ENCODE measurements at places on chromosomes 5 and 9. TPM values are rescaled to one million over a fixed set of nuclear protein-coding genes. Genes with fewer than 3 reads are reported as not detected.

Gene GMCL2
- total RNA-seq: not detected

Gene LCN6
- not detected for total RNA-seq

Gene NSMF
- 11.3 TPM for total RNA-seq

Gene PCDHGA1
- total RNA-seq: 0.69 TPM

Gene CAVIN4
- total RNA-seq: 2.4 TPM

Gene SLC6A7
- total RNA-seq: not detected

Gene FAM169A
- total RNA-seq: 0.74 TPM

Gene PIP5K1B
- total RNA-seq: under 0.01 TPM

Gene SOX30
- not detected for total RNA-seq

Gene CTNND2
- under 0.01 TPM for total RNA-seq

Gene SPATA31A3
- not detected for total RNA-seq

Gene PCDHGB1
- total RNA-seq: 3.3 TPM

Gene OTULINL
- 0.14 TPM for total RNA-seq

Gene TSC1
- 42.2 TPM for total RNA-seq

Gene SLC6A19
- not detected for total RNA-seq

Gene RETREG1
- total RNA-seq: 1.2 TPM

Gene HTR1A
- not detected for total RNA-seq

Gene CD274
- total RNA-seq: 22.5 TPM

Gene MAP1B
- 501 TPM for total RNA-seq

Gene ADGRV1
- total RNA-seq: 0.89 TPM

Gene IFNK
- total RNA-seq: not detected

Gene EIF4E1B
- total RNA-seq: not detected

Gene PCDHA1
- 0.09 TPM for total RNA-seq

Gene ASS1
- total RNA-seq: 111 TPM

Gene ROR2
- total RNA-seq: 20.5 TPM

Gene MBLAC2
- total RNA-seq: 6.1 TPM

Gene TMEM203
- 32.8 TPM for total RNA-seq

Gene PAEP
- not detected for total RNA-seq

Gene CYSRT1
- total RNA-seq: 0.30 TPM

Gene EGR1
- total RNA-seq: 2.1 TPM

Gene UGT3A2
- total RNA-seq: not detected

Gene PTGR1
- 46.6 TPM for total RNA-seq

Gene ACOT12
- total RNA-seq: not detected

Gene CER1
- total RNA-seq: not detected

Gene SPINK7
- not detected for total RNA-seq

Gene SLC34A3
- not detected for total RNA-seq

Gene IGFBPL1
- not detected for total RNA-seq

Gene SYNPO
- 15.4 TPM for total RNA-seq

Gene ASTN2
- 10.6 TPM for total RNA-seq

Gene MGAT1
- 122 TPM for total RNA-seq

Gene DNM1
- 14.2 TPM for total RNA-seq

Gene NIPAL4
- total RNA-seq: 0.14 TPM

Gene RBM22
- total RNA-seq: 23.2 TPM

Gene TAS2R1
- total RNA-seq: not detected

Gene SLC25A48
- total RNA-seq: not detected

Gene C5orf52
- total RNA-seq: not detected

Gene SLC25A2
- total RNA-seq: 0.30 TPM

Gene CENPH
- 3.6 TPM for total RNA-seq

Gene SOHLH1
- total RNA-seq: not detected

Gene CXCL14
- 0.97 TPM for total RNA-seq

Gene NUDT12
- 17.2 TPM for total RNA-seq

Gene TOR4A
- total RNA-seq: 19.0 TPM

Gene SMIM33
- not detected for total RNA-seq

Gene ANKRD18A
- not detected for total RNA-seq

Gene DOK3
- total RNA-seq: 8.4 TPM

Gene UGT3A1
- total RNA-seq: not detected
